ENCODE measurements at places on chromosomes 12 and 14.

GRCh38 chr14:103130017-103130764 lies 6.9 kb downstream of the TNFAIP2 start:
- DNase-seq, result no peak

DNA sequence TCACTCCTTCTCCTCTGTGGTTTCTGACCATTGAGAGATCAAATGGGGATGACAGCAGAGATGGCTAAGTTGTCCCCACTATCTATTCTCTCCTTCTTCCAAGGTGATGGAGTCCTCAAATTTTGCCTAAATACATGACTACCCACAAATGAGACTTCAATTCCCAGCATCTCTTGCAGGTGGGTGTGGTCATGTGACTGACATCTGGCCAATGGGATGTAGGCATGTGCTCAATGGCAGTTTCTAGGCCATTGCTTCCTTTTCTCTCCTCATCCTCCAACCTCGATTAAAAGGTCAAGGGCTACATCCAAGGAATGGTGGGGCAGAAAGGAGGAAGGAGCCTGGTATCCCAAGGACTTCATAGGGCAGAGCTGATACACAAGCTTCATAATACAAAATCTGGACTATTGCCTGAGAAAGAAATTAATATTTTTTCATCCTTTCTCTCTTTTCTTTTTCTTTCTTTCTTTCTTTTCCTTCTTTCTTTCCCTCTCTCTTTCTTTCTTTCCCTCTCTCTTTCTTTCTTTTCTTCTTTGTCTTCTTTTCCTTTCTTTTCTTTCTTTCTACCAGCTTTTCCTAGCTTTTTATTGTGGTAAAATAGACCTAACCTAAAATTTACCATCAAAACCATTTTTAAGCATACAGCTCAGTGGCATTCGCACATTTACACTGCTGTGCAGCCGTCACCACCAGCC lies 100.9 kb upstream of the PRB2 start:
- DNase-seq, result no peak

GRCh38 chr12:55132816-55133215 lies 6.6 kb downstream of the OR9K2 start:
- DNase-seq, result no peak

- no peak for DNase-seq
These were observed 59.3 kb downstream of the TESC start for GRCh38 chr12:117039891-117040309.

GRCh38 chr14:99035712-99036610 lies 236.0 kb downstream of the BCL11B start:
- DNase-seq, result peak; percentile 37

GRCh38 chr14:105085766-105086165 lies 20.5 kb upstream of the GPR132 start:
- DNase-seq, result no peak

DNA sequence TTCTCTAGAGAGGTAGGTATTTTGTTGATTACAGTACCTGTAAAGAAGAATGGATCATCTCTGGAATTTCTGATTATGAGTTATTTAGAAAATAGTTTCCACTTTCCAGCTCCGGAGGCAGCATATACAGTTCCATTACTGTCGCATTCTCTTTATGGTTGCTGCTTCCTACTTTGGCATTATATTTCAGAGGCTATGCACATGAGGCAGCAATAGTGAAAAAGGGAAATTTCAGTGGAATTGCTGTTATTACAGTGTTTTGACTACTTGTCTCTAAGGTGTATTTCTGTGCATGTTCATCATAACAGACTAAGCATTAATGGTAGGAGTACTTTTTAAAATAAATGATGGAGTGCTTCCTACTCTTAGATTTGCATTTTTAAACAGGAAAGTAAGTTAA lies 10.2 kb downstream of the GNG2 start:
- no peak for DNase-seq

GRCh38 chr14:34036319-34036766 lies 85.5 kb upstream of the EGLN3 start:
- no peak for DNase-seq

DNA sequence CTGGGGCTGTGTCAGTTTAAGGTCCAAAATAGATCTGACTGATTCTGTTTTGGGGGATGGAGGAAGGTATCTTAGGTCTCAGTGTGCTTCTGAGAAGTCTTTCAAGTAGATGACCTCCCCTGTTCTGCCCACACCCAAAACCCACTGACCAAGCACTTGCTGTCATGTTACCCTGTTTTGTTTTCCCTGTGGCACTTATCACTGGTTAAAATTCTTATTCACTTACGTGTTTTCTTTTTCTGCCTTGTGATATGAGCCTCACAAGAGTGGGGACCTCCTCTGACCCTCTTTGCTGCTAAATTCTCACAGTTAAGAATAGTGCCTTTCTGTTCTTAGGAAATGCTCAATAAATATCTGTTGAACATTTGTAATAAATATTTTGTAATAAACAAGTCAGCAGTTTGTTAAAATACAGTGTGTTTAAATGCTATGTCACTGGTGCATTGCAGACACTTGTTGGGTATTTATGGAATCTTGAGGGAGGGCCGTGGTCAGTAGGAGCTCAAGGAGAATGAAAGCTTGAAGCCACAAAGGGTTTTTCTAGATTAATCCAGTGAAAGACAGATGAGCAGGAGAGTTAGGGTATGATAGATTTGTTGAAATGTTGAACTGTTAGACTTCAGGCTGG lies 20.9 kb downstream of the PLEKHA5 start:
- no peak for DNase-seq

DNA sequence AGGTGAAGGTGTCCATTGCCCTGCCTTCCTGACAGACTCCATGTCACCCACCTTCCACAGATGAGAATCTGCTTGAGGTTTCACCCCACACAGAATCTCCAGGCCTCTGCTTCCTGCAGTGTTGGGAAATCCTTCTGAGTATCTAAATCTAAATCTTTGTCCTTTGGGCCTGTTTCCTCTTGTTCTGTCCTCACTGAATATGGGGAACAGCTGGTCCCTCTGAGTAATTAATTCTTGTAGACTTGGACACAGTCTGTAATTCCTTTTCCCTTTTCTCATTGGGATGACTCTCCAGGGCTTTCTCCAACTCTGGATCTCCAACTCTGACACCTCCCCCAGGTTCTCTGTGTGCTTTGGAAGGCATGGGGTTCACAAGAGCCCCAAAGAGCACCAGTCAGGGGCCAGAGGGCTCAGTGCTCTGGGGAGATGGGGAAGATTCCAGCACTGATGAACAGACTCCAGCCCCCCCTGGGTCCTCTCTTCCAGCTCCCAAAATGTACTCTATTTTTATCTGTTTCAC lies 2.3 kb upstream of the ACVRL1 start:
- DNase-seq, result no peak

GRCh38 chr12:7034464-7034863 lies 16.2 kb upstream of the LPCAT3 start:
- DNase-seq, result no peak

GRCh38 chr14:72049462-72049861 lies 117.2 kb downstream of the RGS6 start:
- no peak for DNase-seq

GRCh38 chr12:115794659-115795081 lies 482.8 kb downstream of the MED13L start:
- DNase-seq, result no peak

GRCh38 chr12:124438437-124439056 lies 128.9 kb downstream of the NCOR2 start:
- DNase-seq, result no peak

GRCh38 chr14:101228949-101229541 lies 325.5 kb upstream of the RTL1 start:
- no peak for DNase-seq

GRCh38 chr14:35758523-35759129 lies 50.5 kb downstream of the RALGAPA1 start:
- DNase-seq, result no peak

GRCh38 chr14:101361044-101361443 lies 200.3 kb upstream of the DIO3 start:
- no peak for DNase-seq

DNA sequence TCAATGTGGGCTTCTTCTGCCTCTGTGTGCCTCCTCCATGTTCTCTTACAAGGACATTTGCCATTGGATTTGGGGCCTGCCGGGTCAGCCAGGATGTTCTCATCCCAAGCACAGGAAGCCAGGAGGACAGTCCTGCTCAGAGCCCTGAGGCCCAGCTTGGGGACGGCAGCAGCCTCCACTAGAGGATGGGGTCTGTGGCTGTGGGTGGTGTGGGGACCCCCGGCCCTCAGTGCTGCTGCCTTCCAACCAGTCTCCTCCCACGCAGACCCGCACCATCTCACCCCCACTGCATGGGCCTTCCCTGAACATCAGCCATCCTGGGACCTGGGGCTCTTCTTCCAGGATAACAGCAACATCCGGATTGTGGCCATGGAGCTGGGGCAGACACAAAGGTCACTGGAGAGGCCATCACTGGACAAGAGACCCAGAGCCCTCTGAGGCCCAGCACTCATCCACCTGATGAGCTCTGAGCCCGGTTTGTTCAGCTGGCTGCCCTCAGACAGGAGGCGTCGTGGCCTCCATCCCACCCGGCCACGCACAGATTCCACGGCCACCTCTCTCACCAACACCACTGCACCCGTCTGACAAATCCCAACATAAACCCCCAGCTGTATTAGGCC lies 56.5 kb upstream of the C14orf180 start:
- no peak for DNase-seq

- no peak for DNase-seq
These were observed 48.7 kb upstream of the BCL11B start for GRCh38 chr14:99320621-99321235.

DNA sequence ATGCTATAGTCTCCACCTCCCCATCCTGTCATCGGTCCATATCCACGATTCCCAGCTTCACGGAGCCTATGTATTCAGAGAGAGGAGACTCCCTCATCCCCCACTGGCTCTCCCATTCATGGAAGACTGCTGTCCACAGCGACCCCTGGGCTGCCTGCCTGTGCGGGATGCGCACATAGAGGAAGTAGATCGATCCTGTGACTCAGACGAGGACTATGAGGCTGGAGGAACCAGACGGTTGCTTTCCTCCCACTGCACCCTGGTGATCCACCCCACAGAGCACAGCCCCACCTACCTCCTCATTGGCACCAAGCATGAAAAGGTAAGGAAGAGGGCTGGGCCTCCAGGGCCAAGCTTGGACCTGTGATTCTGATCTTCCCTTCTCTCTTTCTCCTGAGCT lies 24.4 kb downstream of the PIGH start:
- no peak for DNase-seq

DNA sequence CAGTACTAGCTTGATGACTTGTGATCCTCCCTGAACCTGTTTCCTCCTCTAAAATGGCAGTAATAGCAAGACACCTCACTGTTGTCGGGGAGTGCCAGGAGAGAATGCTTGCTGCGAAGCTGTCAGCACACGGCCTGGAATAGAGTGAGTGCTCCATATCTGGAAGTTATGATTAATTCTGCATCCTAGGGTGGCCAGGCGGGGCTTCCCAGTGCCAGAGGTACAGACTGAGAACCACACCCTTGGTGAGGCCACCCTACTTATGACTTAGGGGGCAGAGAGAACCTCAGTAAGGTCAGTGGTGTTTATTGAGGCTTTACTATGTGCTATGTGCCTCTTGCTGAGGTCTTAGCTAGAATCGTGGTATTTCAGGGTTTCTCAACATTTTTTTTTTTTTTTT lies 20.1 kb downstream of the MORN3 start:
- no peak for DNase-seq

DNA sequence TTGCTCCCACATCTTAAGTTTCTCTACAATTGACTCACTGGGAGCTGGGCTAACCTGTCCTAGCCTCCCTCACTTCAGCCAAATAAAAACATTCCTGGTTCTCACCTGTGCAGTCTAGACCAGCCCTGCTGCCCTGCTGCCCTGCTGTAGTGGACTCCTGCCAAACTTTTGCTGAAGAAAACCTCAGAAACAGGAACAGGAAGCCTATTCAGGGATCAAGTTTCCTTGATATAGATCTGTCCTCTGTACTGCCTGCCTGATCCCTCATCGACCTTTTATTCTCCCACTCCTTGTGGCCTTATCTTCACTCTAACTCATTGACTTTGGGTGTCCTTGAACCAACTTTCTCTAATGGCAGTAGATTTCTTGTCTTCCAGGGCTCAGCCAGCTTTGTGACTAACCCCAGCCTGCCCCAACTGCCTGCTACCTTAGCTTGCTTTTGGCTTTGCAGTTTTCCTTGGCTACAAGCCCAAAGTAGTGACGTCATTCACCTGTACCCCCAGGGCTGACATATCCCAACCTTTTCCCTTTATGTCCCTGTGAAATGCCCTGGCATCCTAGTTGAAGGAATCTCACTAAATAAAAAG lies 234.8 kb downstream of the DUSP6 start:
- no peak for DNase-seq

GRCh38 chr14:49920935-49921334 lies 28.1 kb downstream of the ARF6 start:
- no peak for DNase-seq

DNA sequence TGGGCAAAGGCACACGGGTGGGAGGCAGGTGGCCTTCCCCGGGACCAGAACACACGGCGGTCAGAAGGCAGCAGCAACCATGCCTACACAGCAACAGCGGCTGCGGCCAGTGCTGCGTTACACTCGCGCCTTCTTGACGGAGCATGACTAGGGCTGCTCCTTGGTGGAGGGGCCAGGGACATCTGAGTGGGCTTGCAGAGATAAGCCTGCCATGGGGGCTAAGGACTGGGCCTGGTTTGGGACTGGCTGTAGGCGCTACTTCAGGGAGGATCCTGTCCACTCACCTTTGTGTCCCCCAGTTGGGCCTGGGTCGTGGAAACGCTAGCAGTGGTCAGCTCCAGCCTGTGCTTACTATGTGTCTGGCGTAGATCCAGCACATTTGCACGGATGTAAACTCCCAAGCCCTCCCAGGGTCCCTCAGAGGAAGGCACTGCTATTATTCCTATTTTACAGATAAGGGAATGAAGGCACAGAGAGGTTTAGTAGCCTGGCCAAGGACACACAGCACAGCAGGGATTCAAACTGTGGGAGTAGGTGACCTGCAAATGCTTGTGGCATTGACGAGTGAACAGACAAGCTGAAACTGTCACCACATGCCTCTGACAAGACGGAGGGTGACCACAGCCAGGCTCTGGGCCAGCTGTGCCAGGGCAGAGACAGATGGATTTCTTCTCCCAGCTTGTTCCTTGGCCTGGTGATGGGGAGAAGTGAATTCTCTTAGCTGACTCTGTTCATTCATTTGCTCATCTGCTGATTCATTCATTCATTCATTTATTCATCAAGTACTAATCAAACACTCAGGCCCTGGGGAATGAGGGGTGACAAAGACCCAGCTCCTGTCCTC lies 31.9 kb upstream of the DLK1 start:
- DNase-seq, result no peak

GRCh38 chr14:65371784-65372183 lies 40.7 kb upstream of the FUT8 start:
- no peak for DNase-seq

- no peak for DNase-seq
These were observed 99.6 kb downstream of the DYRK2 start for GRCh38 chr12:67747869-67748742.

GRCh38 chr12:83796531-83796930 lies 1109.8 kb downstream of the TMTC2 start:
- DNase-seq, result no peak

DNA sequence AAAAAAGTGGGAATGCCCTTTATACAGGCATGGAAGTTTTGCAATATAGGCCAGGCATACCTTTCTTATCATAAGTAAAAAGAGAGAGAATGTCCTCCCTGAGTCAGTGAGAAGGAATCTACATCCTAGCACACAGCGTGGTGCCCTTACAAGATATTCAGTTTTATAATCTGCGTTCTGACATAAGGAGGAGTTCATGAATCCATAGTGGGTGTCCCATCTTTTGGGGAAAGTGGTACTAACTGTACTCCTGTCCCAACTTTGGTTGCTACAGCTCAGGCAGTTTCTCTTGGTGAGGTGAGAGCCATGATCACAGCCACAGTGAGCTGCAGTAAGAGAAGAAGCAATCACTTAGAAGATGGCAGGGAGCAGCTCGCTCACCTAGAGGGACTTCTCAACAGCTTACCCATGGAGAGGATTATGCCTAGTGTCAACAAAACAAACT lies 332.9 kb downstream of the BCAT1 start:
- DNase-seq, result no peak

GRCh38 chr14:51723990-51724389 lies 72.3 kb downstream of the FRMD6 start:
- DNase-seq, result no peak
